Sciatic nerve (tissue), 2 donors: ENCODE measurements at places on chromosomes 4 and X.

DNA sequence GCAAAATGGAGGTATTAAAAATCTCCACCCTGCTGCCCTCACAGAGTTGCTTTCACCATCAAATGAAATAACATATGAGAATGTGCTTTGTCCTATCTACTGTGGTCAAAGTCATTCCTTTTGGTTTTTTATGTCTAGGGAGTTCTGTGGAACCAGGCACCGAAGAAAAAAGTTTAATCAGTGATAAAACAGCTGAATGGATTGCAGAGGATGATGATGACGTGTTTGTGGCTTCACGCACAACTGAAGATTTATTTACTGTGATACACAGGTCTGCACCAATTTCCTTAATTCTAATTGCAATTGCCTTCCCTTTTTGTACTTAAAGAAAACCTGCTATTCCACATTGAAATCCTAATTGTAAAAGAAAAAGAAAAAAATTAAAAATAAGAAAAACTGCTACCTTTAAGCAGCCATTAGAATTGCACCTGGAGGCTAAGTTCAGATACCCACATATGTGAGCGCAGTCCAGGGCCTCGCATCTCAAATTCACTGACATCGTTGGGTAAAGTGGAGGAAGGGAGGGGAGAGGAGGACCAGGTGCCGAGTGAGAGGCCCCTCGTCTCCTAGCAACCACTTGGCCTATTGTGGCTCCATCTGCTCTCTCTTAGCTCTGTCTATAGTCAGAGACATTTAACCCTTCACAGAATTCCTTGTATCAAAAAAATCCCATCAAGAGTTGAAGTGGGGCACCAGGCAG is 10.5 kb upstream of the RTL5 start:
- no peak for DNase-seq

GRCh38 chrX:66015152-66015831 is 24.6 kb downstream of the VSIG4 start:
- no peak for DNase-seq

- DNase-seq, result no peak
Measured at GRCh38 chrX:38402118-38402517, 49.7 kb downstream of the OTC start.

- DNase-seq, result no peak
Measured at GRCh38 chrX:15983034-15983433, 128.4 kb upstream of the AP1S2 start.

DNA sequence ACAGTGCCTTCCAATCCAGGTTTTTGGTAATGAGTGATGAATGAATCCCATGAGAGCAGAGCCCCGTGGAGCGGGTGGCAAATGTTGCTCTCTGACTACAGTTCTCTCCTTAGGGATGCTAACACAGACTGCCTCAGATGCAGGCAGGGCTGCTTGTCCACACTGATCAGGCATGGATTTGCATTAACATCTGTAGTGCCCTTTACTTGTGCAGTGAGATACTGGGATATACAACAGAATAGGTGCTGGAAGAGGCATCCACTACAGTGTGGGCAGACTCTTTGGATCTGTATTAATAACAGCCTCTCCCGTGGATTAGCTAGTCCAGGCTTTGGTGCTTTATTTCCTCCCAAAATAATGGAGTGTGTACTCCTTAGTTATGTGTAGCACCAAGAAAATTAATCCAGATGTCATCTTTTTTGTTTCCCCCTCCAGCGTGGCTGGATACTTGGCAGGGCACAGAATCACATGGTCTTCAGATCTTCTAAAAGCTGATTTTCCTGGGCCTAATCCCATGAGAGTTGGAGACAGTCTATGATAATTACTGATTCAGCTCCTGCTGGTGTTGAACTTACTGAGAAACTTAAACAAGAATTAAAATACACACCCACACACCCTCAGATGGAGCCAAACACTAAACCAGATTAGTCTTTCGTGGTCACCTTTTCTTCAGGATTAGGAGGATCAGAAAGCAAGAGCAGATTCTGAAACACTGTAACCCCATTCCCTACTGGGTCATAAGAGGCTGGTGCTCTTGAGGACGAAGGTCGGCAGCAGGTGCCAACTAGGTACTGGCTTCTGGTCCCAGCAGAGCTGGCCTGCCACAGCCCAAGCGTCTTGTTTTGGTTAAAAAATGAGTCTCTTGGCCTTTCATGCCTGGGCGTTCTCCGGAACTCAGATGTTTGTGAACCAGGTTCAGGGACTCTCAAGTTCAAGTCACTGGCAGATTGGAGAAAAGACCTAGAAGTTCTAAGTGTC is 23.1 kb upstream of the NAP1L5 start:
- no peak for DNase-seq

DNA sequence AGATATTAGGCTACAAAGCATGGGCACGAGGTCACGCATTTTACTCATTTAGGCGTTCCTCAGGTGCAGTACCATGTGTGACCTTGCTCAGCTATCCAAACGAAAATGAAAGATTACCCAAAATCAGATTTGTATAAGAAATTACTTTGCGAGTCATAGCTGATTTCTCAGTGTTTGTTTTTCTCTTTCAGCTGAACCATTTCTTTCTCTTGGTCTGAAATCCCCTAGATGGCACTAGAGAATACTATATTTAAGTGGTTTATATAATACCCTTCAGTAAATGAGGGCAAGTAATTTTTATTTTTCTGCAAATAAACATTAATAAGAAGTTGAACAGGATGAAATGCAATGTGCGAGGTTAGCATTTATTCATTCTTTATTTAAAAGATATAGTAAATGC is 496.6 kb downstream of the STIM2 start:
- DNase-seq, result no peak
